ENCODE measurements at places on chromosomes 1 and 21.

DNA sequence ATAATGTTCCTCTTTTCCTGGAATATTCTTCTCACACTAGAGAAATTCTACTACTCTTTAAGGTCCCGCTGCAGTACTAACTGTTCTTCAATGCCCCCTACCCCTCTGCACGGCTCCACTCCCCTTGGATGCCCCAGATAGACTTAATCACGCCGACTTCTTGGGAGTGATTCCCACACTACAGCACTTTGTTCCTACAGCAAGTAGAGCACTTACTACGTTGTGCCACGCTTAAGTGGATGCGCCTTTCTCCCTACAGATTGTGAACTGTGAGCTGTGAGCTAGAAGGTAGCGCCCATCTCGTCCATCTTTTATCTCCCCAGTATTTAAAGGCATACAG, 2.2 kb downstream of the ZNF436 start:
- no peak for DNase-seq

- no peak for DNase-seq
Measured at GRCh38 chr1:29548091-29548490, 311.8 kb downstream of the PTPRU start.

DNA sequence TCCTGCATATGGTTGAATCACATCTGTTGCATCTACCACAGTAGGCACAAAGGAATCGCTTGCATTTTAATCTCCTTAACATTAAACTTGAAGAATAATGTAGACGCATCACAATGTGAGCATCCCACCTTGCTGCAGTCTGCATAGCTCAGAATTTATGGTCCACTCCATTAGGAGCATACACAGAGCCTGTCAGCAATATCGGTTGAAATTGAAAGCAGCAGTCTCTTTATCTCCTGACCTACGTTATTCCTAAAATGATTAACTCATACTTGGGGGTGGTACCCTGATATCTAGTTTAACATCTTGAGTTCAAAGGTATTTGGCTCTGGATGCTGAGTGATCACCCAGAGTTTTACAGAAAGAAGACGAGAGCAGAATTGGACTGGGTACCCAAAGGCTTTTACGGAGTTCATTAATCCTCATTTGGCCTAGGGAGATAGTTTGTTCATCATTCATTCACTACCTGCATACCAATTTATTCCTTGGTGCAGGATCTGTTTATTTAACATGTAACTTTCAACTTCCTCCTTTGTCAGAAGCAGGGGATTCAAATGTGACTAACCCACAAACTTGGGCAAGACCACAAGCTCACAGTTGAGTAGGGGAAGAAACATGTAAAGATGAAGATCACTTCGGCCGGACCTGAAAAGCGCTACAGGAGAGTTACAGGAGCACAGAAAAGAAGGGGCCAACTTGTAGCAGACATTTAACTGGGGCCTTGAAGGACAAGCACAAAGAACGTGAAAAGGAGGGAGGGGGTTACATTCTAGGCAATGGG, 187.9 kb downstream of the DAB1 start:
- no peak for DNase-seq

DNA sequence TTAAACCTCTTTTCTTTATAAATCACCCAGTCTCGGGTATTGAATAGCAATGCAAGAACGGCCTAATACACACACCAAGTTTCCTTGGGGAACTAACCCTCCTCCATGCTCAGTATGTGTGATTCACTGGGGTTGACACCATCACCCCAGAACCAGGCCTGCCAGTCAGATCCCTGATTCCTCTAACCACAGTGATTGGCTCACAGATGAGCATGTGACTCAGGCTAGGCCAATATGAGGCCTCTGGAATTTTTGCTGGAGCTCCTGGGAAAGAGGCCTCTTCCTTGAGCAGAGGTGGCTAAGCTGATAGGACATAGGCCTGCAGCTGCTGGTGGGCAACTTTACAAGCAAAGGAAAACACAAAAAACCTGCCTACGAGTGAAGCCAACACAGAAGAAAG, 74.7 kb upstream of the ZBTB40 start:
- DNase-seq: no peak

DNA sequence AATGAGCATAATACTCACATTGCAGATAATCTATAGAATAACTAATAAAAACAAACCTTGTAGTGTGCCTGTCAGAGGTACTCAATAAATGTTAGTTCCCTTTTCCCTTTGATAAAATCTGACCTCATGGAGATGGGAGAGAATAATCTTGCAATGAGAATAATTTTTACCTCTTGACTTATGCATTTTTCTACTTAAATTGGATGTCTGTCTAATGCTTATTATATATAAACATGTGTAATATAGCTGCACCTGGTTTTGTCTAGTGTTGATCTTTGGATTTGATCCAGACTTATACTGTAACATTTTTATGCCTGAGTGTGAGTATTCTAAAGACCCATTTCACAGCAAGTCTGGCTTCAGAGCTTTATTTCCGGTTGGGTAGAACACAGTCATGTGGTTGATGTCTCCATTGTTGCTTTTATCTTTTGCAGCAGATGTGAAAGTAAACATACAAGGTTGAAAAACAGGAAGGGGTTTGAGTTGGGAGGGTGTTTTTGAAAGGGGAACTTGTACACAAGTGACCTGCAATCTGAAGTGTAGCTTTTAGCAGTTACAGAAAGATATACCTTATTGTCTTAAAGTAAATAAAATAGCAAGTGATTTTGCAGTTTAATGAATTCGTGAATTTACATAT, 12.4 kb downstream of the EPB41 start:
- DNase-seq: peak; percentile 85

DNA sequence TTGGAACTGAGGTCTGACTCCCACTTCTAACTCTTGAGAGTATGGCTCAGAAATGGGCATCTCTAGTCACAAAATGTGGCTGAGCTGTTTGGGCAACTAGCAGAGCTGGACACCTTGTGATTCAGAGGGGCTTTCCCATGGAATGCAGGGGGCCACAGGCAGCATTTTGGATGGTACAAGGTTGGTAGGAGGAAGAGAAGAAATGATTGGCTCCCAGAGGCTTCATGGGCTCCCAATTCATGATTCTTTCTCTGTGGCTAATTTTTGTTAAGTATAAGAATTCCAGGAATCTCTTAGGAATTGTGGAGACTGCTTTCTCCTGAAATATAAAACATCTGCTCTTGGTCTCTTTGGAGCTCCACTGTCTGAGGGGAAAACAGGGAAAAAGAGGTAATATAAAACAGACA, 49.7 kb downstream of the PBX1 start:
- DNase-seq: no peak

DNA sequence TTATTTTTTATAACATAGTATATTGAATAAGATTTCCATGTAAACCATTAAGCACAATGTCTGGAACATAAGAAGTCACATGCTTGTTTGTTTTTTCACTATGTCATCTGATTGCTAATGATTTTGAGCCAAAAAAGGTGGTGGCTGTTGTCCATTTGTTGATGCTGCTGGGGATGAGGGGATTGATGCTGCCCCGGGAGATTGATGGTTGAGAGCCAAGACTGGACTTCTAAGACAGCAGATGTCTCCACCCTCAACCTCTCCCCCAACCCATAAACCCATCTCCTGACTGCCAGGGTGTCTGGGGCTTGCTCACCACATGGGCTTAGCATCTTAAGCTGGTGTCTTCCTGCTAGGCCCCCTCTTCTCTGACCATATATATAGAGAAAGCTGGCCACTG, 35.8 kb upstream of the CD34 start:
- DNase-seq: no peak

GRCh38 chr21:34213959-34214358, 140.6 kb downstream of the MRPS6 start:
- no peak for DNase-seq

- no peak for DNase-seq
Measured at GRCh38 chr1:98304888-98305287, 356.6 kb upstream of the SNX7 start.

DNA sequence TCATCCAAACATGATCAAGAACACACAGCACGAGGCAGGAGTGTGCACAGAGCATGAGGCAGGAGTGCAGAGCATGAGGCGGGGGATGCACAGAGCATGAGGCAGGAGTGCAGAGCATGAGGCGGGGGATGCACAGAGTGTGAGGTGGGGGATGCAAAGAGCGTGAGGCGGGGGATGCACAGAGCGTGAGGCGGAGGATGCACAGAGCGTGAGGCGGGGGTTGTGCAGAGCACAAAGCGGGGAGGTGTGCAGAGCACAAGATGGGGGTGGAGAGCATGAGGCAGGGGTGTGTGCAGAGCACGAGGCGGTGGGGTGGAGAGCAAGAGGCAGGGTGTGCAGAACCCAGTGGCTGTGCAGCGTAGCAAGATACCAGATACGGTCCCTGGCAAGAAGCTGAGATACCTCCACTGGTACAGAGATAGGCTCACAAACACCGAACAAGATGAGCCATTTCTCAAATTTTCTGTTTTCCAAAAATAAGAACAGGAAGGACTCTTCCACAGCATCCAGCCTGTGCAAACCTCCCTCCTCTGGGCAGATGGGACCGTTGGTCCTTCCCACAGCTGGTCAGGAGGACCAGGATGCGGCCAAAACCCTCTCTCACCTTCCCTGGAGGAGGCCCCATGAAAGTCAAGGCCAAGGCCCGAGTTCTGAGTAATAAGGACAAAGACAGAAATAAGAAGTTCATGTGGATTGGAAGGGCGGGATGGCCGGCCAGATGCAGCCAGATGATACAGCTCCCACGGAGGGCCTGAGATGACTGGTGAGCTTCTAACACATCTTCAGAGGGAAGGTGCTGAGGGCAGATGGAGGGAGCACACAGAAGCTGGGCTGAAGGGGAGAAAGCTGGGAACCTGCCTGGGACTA, 12.0 kb downstream of the SPATC1L start:
- no peak for DNase-seq

DNA sequence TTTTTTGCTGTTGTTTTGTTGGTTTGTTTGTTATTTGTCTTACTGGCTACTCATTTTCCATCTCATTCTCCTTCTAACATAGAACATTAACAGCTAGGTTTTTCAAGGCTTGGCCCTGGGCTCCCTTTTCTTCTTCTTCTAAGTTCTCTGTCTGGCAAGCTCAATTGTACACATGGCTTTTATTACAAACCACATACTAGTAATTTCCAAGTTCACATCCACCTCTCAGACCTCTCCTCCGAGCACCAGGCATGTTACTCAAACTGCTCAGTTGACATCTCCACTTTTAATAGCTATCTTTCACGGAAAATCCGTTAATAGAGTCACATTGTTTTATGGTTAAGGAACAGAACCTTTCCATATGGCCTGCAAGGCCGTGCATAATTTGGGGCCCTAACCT, 736.9 kb upstream of the ADAMTS5 start:
- no peak for DNase-seq
